ENCODE measurements at places on chromosomes 5 and 9.

- no peak for DNase-seq
Observed at GRCh38 chr5:74956278-74956677, 90.1 kb upstream of the FAM169A start.

DNA sequence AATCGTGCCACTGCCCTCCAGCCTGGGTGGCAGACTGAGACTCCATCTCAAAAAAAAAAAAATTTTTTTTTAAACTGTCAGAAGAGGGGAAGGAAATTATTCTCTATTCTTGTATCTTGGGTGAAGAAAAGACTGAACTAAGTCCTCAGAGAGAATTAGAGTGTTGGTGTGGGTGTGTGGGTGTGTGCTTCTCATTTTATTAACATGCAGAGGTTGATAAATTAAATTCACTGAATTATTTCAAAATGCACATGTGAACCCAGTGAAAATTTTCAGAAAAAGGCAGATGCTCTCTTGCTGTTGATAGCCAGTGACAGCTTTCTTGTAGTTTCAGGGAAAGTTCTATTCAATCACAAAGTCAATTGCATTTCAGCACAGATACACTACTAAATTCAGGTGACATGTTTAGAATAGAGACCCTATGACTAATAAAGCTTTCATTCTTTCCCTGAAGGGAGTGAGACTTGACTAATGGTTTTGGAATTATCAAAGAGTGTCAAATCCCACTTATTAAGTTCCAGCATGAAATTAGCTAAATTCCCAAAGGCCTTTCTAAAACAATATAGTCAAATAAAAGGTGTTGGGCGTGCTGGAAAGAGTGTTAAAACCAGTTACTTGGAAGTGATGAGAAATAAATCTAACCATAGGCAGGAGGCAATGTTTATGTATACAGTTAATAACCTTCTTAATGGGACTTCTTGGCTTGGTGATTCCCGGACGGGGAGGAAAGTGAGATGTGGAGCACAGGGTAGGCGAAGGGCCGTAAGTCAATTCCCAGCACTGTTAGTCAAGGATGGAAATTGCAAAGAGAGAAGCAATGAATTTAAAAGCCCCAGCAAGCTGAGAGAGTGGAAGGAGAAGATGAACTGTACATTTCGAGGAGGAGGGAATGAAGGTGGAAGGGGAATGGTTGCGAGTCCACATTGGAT is 103.2 kb upstream of the SPATA31D4 start:
- no peak for DNase-seq

GRCh38 chr9:80994892-80995291 is 694.5 kb downstream of the TLE1 start:
- no peak for DNase-seq

DNA sequence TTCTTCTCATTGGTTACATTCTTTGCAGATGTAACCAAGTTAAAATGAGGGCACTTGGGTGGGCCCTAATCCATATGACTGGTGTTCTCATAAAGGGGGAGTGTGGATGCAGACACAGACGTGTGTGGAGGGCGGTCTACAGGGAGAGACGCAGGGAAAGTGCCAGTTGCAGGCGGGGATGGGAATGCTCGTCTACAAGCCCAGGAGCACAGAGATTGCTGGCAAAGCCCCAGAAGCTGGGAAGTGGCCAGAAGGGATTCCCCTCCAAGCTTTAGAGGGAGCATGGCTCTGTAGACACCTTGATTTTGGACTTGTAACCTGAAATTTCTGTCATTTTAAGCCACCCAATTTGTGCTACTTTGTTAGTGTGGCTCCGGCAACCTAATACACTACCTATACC is 96.8 kb upstream of the CTSL start:
- DNase-seq: no peak

Data from CD4-positive, alpha-beta T cell treated with Interleukin-15 for 4 hours (primary cell).